SK-MEL-5 (cell line): ENCODE measurements at places on chromosomes 2 and 18. TPM values are rescaled to one million over a fixed set of nuclear protein-coding genes. Genes with fewer than 3 reads are reported as not detected.

Gene ARHGEF4
- total RNA-seq: 2.9 and 4.0 TPM in 2 replicates

Gene PSD4
- total RNA-seq: 0.43 and 0.63 TPM in 2 replicates

Gene SP140L
- total RNA-seq: 0.83 and 0.87 TPM in 2 replicates

Gene DHRS9
- total RNA-seq: not detected in 2 replicates

Gene ACTR1B
- 10.0 and 10.8 TPM in 2 replicates for total RNA-seq

Gene COL4A3
- 0.03 TPM in 1 of 2 replicates, not detected in the other for total RNA-seq

Gene GNLY
- total RNA-seq: not detected in 2 replicates

DNA sequence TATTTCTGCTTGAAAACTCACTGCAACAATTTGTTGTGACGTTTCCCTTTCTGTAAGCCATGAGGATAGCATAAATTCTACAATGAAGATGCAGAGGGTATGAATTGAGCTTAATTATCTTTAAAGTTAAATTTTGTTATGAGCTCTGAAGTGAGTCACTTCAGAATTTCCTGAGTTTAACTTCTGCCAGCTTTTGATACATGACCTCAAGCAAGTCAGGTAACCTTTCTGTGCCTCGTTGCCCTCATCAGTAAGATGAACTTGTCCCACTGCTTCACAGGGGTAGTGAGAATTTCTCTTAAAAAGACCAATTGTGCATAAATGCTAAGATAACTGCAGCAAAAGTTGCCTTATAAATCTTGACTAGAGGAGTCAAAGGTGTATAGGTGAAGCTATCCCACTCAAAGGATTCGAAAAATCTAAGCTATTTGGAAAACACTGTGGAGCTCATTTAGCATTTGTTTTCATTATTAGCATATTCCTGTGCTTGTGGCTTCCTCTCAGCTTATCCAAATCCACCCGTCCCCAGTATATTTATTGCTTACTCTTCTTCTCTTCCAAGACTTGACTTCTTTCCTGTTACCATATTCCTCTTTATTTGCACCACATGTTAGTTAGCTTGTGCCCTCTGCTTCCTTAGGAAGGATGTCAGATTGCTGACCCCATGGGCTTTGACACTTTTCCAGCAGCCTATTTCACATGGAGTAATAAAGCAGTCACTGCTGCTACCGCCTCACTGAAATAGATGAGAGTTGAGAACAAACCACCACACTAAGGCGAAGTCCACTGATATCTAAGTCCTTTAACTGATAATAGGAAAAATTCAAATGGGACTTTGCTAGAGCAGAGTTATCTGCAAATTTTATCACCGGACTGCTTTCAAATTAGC, 428.6 kb downstream of the ERBB4 start:
- no peak for DNase-seq

GRCh38 chr2:41579806-41580205, 468.0 kb upstream of the PKDCC start:
- no peak for DNase-seq

- no peak for DNase-seq
Observed at GRCh38 chr2:6982934-6983589, 65.8 kb downstream of the RNF144A start.

DNA sequence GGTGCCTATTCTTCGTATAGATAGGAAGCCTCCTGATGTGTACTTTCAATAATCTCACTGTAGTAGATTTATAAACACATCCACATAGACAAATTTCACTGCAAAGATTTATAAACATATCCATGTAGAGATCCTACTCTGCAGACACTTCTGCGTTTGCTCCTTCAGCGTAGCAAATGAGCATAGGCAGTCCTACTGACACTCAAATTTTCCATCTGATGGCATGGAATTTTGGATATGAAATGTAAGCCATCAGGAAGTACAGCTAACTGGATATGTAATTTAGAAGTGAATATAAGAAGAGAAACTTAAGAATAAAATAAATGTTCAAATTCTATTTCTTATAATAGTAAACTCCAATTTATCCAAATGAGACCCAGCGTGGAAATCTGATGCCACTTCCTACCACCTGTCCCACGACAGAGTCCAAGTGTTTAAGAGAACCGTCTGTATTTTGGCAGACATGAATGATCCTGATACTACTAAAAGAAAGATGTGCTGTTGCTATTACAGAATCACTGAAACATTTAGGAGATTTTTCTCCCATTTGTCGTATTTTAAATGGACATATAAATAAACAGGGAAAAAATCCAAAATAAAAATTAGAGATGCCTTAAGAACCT, 86.0 kb downstream of the DTNA start:
- no peak for DNase-seq

- DNase-seq: peak; percentile 5
Observed at GRCh38 chr2:217753460-217754200, 249.2 kb downstream of the TNS1 start.

DNA sequence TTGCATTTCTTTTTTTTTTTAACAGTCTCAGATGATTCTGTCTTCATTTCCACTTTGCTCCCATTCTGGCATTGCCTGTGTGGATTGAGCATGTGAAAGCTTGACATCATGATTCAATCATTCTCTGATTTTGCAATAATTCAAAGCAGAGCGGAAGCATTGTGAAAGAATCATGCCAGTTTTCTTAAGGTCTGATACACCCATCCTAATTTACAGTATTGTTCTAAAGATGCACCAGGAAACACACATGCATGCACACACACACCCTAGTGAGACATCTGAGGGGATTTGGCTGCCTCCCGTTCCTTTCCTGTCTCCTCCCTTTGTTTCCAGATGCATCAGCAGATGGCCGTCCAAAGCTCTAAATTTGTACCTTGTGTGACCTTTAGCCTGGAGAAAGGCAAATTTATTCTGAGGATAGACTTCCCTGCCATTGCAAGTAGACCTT, 97.3 kb downstream of the FMNL2 start:
- peak; percentile 29 for DNase-seq

- DNase-seq: peak; percentile 83
Observed at GRCh38 chr2:96407041-96407918, 71.7 kb downstream of the NCAPH start.

DNA sequence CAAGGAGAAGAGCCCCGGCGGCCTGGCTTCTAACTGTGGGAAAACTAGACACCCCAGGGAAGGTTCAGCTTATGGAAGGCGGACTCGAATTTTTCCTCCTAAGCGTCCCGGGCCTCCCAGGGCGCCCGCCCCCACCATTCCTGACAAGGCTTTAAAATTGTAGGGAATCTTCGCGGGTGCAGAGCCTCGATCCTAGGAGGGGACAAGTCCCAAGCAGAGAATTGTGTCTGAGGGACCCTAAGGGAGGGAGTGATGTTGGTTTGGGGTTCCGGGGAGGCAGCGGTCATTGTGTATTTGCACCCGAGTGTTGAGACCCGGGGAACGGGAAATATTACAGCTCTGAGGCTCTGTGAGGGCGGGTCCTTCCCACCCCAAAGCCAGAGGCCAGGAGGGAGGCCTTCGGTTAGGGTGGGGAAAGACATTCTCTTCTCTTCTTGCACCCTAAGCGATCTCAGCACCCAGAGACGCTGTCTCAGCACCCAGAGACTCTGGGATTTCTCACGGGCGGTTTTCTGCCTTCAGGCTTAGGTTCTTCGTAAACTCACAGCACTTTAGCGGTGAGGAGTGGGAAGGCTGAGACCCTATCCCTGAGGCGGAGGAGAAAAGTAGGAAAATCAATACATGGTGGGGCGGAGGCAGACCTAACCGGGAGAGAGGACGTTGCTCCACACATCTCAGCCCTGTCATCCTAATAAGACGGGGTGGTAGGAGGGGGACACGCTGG, 7.6 kb downstream of the OSR1 start:
- no peak for DNase-seq

GRCh38 chr2:6896930-6897759, 19.6 kb downstream of the RSAD2 start:
- DNase-seq: peak; percentile 71

DNA sequence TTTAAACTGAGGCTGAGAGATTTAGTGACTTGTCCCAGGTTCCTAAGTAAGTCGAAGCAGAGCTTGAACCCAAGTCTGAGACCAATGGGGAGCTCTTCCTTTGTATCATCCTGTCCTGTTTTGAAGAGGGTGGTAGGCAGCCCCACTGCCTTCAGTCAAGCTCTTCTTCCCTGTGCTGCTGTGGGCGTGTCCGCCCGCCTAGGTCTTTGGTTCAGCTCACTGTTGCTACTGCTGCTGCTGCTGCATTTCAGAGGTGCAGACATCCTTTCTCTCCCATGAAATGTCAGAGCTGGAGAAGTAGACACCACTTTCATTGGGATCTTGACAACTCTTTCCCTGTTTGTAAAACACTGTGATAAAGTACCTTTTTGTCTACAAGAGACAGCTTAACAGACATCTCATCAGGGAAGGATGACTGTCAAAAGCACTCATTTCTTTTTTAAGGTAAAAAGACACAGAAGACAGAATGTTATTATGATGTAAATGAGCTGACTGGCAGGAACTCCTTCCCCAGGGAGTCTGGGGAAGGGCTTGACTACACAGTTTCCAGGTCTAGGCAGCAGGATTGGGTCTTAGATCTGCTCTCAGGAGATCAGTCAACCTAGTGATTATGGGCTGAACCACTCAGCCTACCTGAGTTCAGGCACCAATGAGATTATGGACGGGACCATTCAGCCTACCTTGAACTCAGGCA, 91.7 kb upstream of the TRIB2 start:
- no peak for DNase-seq

DNA sequence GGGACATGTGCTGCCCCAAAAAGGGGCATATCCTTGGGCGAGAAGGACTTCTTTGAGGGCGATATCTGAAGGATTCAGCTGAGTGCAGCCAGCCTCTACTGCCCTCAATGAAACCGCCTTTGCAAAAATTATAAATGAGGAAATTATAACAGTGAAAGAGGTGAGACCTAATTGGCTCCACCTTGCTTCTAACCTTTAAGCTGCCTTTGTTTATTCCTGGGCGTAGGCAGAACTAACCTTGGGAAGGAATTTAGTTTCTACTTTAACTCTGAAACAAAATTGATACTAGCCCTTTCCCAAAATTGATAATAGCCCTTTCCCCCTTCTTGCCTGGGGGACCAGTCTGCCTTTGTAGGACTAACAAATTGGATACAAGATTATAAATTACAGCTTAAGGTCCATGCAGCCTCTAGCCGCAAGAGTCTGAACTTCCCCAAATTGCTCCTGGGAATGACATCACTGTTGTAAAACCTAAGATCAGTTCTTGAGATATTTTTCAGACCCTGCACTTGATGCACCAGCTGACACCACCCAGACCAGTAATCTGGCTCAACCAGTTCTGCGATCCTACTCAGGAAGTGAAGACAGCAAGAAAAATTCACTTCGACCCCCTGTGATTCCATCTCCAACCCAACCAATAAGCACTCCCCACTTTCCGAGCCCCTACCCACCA, 36.0 kb upstream of the ASAP2 start:
- no peak for DNase-seq

DNA sequence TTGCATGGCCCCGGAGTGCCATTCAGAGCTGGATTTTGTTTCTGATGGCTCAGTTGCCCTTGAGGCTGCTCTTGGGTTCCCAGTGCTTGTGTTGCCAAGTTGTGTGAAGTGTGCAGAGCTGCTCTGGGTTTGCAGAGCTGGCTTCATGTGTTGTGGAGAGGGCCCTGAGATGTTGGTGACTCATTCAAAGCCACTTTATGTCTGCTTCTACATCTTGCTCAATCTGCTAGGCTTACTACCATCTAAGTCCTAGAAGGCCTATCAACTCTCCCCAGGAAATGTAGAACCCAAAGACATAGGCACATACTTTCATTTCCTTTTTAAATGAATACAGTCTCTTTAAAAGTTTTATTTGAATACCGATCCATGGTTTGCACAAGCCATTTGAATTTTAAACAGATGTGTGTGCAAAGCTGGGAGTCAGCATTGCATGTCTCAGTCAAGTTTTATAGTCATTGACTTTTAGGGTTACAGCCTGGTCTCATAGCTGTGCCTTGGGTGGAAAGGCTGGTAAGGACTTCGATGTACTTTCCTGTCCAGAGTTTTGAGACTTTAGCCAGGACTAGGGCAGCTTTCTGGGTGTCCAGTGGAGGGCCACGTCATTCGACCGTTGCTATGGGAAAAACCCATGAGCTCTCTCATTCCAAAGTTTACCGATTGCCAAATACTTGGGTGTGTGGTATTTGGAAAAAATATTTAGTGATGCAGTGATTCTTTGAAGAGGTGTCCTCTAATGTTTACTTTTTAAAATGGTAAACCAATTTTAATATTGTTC, 105.0 kb downstream of the LTBP1 start:
- DNase-seq: no peak

- no peak for DNase-seq
Observed at GRCh38 chr2:233689031-233689430, 3.7 kb upstream of the UGT1A6 start.

DNA sequence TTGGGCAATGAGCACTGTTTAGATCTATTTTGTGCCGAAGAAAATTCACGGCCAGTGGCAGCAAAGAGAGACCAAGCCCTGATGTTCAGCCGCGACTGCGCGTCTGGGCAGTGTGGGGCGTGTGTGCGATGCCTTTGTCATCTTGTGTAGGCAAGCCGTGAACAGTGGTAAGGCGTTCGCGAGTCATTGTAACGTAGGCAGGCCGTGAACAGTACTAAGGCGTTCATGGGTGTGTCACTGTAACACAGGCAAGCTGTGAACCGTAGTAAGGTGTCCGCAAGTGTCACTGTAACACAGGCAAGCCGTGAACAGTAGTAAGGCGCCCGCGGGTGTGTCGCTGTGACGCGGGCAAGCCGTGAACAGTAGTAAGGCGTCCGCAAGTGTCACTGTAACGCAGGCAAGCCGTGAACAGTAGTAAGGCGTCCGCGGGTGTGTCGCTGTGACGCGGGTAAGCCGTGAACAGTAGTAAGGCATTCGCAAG, 99.9 kb downstream of the NFATC1 start:
- DNase-seq: no peak

DNA sequence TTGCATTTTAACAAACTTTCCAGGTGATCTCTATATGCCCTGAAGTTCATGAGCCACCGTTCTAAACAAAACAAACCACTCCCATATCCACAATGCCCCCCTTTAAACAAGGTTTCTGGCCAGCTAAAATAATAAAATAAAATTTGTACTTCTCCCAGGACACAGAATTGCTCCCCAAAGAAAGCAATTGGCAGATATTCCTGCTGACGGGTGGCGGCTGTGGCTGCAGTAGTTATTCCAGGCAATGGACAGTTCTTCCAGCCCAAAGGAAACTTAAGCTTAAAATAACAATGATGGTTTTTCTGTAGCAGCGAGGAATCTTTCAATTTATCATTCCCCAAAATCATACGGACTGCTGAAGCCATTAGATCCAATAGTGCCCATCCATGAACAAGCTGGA, 260.5 kb upstream of the ZNF521 start:
- DNase-seq: no peak

GRCh38 chr2:113848758-113849415, 41.0 kb upstream of the ACTR3 start:
- DNase-seq: no peak

- no peak for DNase-seq
Observed at GRCh38 chr2:240348522-240348921, 86.9 kb upstream of the GPC1 start.

DNA sequence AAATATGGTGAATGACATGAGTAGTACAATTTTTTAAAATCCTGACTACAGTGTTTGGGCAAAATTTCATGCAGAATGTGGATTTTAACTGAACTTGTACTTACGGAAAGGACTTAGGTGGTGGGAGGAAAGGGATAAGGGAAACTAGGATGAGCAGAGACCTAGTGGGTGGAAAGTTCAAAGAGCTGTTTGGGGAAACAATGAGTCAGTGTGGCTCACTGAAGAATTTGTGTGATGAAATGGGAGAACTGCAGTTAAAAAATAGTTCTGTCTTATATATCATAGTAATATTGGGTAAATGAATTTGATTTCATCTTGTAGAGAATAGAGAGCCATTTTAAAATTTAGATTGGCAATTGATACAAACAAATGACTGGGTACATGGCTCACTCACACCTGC, 220.1 kb upstream of the CTAGE1 start:
- no peak for DNase-seq
